Activated CD4-positive, alpha-beta T cell treated with anti-CD3 and anti-CD28 coated beads for 4 hours (primary cell): ENCODE measurements at places on chromosomes 4 and X.

- no peak for DNase-seq
Measured at GRCh38 chr4:89724716-89725115, 112.2 kb downstream of the SNCA start.

DNA sequence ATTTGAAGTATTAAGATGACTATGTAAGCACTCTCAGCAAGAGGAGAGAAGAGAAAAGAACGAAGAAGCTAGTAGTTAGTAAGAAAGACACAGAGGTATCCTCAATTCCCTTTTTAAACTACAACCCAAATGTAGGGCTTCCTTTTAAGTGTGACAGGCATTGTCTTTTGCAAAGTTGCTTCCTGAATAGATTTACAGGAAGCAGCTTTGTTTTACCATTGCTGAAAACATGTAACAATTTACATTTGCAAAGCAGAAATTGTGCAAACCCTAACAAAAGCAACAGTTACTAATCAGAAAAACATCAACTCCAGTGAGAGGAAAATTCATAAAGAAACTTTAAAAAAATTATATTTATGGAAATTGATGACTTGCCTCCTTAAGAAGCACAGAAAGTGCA, 96.4 kb downstream of the FAM13A start:
- DNase-seq = no peak

GRCh38 chrX:39619182-39620009, 478.4 kb downstream of the BCOR start:
- no peak for DNase-seq

DNA sequence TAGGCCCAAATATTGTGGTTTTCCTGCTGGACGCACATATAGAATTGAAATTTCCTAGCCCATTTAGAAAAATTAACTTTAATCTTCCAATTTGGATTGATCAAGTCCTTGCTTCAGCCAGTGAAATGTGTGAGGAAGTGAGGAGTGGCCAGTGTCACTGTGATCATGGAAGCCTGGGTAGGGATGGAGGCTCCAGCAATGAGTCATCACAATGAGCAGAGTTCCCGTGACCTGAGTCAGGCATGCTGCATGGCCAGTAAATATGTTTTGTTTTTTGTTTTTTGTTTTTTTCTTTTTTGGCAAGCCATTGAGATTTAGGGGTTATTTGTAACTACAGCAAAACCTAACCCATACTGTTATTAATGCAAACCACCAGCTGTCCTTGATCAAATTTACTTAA, 52.1 kb downstream of the IDS start:
- DNase-seq = no peak

DNA sequence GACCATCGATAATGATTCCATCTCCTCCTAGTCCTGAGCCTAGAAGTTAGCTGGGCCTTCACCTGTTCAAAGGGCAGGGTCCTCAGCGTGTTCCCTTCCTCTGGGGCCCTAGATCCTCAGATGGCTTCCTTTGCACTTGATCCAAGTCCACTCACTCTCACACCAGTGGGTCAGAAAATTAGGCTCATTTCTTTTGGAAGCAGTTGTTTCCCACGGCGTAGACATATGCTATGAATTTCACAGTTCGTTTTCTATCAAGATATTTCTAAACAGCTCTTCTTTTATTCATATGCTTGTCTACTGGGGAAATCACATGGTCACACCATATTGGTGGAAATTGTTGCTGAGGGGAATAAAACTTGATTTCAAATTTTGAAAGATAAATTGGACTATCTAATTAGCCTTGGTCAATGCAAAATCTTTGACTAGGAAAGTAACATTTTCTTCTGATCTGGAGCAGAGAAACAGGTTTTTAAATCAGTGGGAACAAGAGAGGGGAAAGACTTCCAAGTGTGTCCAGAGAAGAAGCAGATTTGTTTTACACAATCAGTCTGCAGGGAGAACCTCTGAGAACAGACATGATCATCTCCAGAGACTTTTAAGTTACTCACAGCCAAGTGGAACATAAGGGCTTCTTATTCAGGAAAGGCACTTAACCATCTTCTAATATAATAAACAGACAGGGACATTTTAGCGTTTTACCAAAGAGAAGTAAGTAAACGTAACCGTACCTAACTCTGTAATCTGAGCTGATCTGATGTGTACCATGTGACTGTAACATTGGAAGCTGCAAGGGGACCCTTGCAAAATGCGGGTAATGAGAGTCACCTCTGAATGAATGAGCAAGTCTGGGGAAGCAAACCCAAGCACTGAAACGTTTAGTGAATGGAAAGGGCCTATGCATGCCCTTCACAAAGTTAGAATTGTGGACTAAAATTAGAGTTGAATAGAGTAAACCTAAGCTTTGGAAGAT, 455.7 kb upstream of the FAT1 start:
- no peak for DNase-seq

GRCh38 chr4:8763966-8764901, 107.4 kb downstream of the HMX1 start:
- no peak for DNase-seq

DNA sequence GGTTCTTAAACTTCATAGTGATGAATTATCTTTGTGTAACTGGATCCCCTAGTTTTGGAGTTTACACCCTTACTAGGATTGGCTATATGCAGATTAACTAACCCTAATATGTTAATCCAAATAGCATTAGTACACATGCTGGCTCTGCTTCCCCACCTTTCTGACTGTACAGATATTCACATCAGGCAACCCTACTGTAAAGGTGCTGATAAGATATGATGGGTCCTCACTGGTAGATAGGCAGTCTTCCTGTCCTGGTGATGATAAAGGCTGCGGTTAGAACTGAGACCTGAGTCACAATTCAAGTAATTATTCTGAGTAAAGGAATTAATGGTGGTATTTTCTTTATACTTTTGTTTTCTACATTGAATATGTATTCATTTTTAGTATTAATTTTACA, 118.6 kb downstream of the COL4A5 start:
- no peak for DNase-seq

DNA sequence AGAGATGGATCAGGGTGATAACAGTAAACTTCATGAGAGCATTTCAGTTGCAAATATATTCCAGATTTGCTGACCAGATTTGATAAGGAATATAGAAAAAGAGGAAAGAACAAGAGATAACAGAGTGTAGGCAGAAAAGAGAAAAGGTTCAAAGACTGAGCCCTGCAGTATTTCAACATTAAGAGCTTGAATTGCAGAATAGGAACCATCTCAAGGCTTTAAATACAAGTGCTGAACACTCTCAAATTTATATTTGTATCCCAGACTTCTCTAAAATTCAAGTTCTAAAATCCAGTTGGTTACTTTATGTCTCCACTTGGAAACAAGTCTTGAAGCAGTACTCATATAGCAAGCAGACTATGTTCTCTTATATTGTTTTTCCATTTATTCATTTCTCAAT, 9.7 kb upstream of the MYOZ2 start:
- no peak for DNase-seq

GRCh38 chr4:104490770-104491480, 3.8 kb downstream of the CXXC4 start:
- peak; percentile 40 for DNase-seq

DNA sequence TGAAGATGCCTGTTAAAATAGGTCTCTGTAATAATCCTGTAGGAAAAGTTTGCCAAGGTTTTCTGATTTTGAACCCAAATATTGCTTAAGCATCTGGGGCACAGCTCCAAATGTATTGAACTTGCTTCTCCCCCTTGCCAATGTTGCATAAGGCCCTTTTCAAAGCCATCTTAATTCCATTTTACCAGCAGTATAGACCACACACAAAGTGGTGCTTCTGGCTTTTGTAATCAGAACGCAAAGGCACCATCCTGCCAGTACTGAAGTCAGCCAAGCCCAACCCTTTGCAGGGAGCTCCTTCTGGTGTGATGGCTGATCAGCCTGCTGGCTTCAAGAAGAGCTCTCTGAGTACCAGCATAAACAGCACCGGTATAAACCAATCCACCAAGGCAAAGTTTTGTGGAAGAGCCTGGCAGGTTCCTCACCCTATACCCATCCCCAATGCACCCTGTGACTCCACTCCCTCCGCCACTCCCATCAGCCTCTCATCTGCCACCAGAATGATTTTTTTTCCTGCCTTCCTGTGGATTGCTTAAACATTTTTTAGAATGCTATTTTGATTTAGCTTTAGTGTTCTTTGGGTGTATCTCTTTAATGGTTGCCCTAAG, 39.2 kb upstream of the USP9X start:
- no peak for DNase-seq

DNA sequence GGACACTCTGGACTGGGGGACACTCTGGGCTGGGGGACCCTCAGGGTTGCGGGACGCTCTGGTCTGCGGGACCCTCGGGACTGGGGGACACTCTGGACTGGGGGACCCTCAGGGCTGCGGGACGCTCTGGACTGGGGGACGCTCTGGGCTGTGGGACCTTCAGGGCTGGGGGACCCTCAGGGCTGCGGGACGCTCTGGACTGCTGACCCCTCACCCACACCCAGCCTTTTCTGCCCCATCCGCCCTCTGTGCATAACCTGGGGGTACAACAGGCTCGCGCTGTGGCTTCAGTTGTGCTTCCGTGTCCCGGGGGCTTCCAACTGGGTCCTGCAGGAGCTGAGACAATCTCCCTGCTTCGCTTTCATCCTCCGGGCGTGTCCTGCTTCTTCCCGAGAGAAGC, 766.0 kb downstream of the TRIML1 start:
- no peak for DNase-seq

GRCh38 chrX:2799369-2799768, 29.4 kb upstream of the GYG2 start:
- no peak for DNase-seq

DNA sequence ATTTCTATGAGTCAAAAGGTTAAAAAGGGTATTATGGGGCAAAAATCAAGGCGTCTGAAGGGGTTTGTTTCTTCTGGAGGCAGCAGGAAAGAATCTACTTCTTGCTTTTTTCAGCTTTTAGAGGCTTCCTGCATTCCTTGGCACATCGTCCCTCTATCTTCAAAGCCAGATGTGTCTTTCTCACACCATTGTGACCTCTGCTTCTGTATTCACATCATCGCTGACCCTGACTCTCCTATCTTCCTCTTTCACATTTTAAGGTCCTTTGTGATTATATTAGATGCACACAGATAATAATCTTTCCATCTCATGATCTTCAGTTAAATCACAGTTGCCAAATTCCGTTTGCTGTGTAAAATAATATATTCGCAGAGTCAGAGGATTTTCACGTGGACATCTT, 112.7 kb downstream of the PPP4R3C start:
- no peak for DNase-seq
